ENCODE measurements at places on chromosomes 5 and 9.

- DNase-seq: no peak
These were observed 311.0 kb downstream of the SLIT3 start for GRCh38 chr5:168989731-168990505.

DNA sequence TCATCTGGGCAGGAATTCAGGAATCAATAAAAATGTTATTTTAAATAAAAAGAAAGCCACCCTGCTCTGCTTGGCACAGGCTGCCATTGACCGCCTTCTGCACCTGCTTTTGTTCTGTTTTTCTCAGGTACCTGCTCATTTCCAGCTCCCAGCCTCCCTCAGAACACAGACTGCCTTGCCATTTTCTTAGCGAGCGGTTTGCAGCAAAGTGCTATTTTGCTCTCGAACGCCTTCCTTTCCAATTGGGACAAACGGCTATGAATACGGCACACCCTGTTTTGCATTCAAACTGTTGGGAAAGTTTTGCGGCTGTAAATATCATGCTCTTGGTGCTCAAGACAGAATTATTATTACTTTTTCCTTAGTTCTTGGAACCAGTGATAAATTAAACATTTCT is 25.1 kb upstream of the FCN1 start:
- DNase-seq: no peak

- DNase-seq: no peak
These were observed 11.3 kb upstream of the SKP1 start for GRCh38 chr5:134188092-134188491.

- peak; percentile 59 for DNase-seq
These were observed at the start of gene PBX3 for GRCh38 chr9:125747053-125747764. PBX3 (plus strand) TSS chr9:125747373.

GRCh38 chr9:123662057-123662776 is 267.7 kb downstream of the DENND1A start:
- DNase-seq: peak; percentile 43

- no peak for DNase-seq
These were observed 8.7 kb downstream of the HNRNPH1 start for GRCh38 chr5:179614745-179615144.

GRCh38 chr9:34178436-34179212 is at the start of gene UBAP1:
UBAP1 (plus strand) TSS chr9:34179043; CDS start chr9:34220915, 41,872 bp downstream.
- DNase-seq: peak; percentile 96

DNA sequence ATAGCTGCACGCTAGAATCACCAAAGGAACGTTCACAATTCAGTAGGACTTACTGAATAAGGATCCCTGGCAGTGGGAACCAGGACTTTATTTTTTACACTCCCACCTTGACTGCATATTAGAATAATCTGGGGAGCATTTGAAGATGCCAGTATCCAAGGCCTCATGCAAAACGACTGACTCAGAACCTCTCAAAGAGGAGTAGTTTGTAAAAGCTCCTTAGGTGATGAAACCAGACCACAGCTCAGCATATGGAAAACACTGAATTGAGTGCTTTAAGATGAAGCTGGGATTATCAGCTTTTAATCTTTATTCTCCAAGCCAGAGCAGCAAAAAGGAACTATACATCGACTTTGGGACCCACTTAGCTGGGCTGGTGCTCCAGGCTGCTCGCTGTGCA is 288.3 kb downstream of the MLLT3 start:
- no peak for DNase-seq

DNA sequence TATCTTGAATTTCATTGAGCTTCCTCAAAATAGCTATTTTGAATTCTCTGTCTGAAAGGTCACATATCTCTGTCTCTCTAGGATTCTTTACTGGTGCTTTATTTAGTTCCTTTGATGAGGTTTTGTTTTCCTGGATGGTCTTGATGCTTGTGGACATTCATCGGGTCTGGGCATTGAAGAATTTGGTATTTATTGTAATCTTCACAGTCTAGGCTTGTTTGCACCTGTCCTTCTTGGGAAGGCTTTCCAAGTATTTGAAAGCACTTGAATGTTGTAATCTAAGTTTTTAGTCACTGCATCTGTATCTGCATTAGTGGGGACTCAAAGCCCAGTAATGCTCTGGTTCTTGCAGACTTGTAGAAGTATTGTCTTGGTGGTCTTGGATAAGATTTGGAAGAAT is 47.8 kb downstream of the SMIM15 start:
- DNase-seq: no peak

- no peak for DNase-seq
These were observed 176.2 kb downstream of the DIRAS2 start for GRCh38 chr9:90466441-90466840.

GRCh38 chr5:135392256-135392655 is 6.8 kb downstream of the MACROH2A1 start:
- DNase-seq: no peak

- DNase-seq: no peak
These were observed 222.6 kb downstream of the NPR3 start for GRCh38 chr5:32933692-32934091.

DNA sequence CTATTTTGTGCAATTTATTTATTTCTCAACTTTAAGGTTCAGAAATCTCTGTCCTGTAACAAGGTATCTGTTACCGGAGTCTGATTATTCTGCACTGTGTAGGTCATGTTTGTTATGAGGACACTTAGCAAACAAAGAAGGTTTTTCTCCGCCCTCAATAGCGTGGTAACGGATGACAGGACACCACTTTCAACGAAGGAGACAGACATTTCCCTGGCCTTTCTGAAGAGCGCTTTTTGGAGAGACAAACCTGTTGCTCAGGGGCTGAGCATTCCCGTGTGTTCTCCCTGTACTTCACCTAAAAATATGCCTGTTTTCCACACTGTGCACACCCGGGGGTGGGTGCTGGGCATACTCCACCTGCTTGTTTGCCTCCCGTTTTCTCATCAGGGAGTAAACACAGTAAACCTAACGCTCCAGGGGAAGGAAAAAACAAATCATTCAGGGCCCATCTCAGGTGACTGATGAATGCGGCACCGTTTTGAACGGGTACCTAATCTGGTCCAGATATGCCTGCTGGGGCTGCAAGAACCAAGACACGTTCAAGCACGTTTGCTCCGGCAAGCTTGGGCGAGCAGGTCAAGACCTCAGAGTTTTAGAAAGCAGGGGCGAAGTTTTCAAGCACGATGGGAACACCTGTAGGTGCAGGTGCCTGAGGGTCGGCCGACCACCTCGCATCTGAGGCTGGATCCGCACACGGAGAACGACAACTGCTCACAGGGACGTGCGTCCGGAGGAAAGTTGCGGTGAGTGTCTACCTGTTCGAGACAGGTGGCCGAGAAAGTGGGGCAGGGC is 859 bp downstream of the RETREG1 start:
- peak; percentile 6 for DNase-seq
